ENCODE measurements at places on chromosomes 6 and 20.

- no peak for DNase-seq
These were observed at the start of gene GJA1 for GRCh38 chr6:121435444-121436069. Gene GJA1 (plus strand): TSS chr6:121435646. CDS start chr6:121446848, 11,202 bp downstream.

DNA sequence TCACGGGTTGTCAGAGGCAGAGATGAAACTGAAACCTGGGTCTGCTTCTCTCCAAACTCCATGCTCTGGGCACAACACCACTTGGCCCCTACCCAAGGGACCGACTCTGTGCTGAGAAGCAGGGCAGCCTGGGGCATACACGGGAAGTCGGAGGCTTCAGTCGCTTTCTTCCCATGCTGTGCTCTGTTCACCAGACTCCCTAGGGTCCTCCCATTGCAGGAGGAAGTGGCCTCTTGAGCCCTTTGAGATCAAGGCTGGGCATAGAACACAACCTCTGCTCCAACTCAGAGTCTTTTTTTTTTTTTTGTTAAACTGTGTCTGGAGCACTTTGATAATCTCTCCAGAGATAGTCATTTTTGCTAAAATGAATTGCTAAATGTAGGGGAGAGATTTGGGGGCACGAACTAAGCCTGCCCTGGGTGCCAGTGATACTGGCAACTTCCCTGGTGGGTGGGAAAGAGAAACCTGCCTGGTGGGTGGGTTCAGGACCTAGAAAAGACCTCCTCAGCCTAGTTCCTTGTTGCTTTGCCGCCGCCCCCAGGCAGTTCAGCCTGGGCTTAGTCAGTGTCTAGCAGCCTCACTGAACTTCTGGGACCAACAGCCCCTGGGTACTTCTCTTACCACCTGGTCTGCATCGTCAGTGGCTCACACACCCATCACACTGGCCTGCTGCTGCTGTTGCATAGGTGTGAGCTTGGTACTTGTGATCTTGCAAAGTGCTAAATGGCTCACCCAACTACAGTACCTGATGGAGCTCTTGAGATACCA, 62.0 kb downstream of the PPP1R14C start:
- DNase-seq: no peak

GRCh38 chr6:42403421-42403820, 48.3 kb downstream of the TRERF1 start:
- no peak for DNase-seq

- no peak for DNase-seq
These were observed 38.3 kb upstream of the LTV1 start for GRCh38 chr6:143804835-143805239.

- DNase-seq: peak; percentile 85
These were observed 114.6 kb downstream of the RCAN2 start for GRCh38 chr6:46376562-46377061.

DNA sequence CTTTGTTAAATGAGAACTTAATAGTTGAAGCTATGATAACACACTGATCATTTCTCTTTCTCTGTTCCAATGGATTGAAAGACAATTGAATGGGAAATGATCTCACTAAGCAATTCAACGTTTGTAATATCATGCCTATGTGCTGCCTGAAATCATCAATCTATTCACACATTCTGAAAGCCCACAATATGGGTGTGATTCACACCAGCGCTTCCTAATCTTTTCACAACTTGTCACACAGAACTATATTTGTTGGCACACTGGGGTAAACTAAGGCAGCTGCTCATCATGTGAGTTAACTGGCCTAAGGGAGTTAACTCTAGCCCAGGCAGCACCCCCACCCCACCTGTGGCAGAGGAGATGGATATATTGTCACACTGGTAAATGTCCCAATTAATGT, 37.1 kb upstream of the UTRN start:
- DNase-seq: no peak
